ENCODE measurements at places on chromosomes 13 and 19.

GRCh38 chr19:57613941-57614743 is at the start of gene ZNF134:
Gene ZNF134, plus strand, starts transcription at chr19:57614242. Its CDS starts 5,227 bp downstream, at chr19:57619469.
- peak; percentile 91 for DNase-seq

GRCh38 chr19:47507924-47508553 is 6.8 kb downstream of the NAPA start:
- DNase-seq: no peak

GRCh38 chr13:104872153-104872552 is 1663.3 kb downstream of the EFNB2 start:
- no peak for DNase-seq

DNA sequence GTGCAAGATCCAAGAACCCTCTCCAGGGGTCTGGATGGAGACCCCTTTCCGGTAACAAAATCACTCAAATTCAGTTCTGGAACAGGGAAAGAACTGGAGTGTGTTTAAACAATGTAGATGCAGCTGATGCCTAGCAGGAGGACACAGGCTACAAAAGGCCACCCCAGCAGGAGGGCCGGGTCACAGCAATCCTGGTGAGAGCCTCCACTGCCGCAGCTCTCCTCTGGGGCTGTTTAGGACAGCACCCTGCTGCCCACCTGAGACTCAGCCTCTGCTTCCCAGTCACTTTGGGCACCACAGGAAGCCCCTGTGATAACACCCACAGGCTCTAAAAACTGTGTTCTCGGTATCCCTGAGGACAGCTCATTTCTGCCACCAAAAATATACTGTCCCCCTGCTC is 318.7 kb upstream of the NBEA start:
- no peak for DNase-seq

DNA sequence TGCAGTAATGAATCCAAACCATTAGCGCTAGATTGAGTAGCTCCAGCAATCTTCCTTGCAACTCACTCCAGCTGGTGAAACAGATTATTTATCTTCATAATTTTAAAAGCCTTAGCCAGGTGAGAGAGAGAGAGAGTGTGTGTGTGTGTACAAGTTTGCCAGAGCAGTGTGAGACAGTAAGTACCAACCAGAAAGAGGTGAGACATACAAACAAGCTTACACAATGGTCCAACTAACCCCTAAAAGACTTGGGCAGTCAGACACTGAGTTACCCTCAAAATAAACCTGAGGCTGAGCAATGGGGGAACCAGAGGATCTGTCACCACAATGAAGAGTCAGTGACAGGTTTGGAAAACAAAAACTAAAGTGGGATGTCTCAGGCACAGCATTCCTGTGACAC is 8.1 kb upstream of the THSD1 start:
- no peak for DNase-seq

DNA sequence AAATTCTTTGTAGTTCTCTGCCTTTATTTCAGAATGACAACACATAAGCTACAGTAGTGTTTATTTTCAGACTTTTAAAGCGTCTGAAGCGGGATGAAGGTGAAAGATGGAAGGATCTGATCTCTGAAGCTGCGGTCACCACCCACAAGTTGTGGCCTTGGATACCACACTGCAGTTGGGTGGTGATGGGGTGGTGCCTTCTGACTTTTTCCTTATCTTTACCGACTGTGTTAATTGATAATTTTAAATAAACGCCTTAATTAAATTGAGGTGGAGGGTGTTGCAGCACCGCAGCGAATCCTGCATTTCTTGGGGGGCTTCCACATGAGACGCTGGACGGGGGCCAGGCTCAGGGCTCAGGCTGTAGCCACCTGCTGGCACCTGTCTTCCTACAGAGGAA is 1.3 kb downstream of the TFDP1 start:
- peak; percentile 22 for DNase-seq

GRCh38 chr13:87287721-87288120 is 383.4 kb upstream of the SLITRK5 start:
- no peak for DNase-seq

DNA sequence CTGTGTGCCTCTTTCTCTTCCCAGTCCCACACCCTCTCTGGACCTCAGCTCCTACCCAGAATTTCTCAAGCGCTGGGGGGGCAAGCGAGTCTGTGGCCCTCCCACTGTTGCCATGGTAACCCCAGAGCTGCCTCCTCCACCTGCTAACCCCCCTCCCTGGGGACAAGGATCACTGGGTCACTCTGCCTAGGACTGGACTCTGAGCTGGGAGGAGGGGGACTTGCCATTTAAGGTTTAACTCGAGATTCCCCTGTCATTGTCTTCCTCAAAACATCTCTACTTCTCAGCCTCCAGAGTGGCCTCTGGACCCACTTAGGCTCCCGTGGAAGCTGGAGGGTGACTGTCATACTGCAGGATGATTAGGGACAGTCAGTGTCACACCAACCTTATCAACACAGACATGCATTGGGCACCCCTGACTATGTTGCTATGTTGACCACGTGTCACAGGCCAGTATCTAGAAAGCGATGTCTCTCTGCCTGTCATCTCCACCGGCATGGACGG is 2.2 kb downstream of the PALM3 start:
- DNase-seq: no peak

DNA sequence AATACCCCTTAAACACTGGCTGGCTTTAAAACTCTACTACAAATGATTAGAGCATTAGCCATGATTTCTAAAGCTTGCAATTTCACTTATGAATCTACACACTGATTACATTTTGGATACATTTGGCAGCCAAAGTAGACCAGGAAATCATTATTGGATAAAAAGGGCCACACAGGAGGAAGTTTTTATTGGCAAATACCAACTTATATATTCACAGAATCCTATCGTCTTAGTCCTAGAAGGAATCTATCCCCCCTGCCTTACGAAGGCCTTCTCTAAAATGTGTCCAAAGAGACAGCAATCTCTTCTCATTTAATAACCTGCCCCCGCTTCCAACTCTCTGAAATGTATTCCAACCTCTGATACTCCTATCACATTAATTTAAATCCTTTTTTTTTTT is 52.5 kb downstream of the KLF5 start:
- no peak for DNase-seq

- no peak for DNase-seq
These were observed 15.3 kb downstream of the GADD45B start for GRCh38 chr19:2491130-2491801.

DNA sequence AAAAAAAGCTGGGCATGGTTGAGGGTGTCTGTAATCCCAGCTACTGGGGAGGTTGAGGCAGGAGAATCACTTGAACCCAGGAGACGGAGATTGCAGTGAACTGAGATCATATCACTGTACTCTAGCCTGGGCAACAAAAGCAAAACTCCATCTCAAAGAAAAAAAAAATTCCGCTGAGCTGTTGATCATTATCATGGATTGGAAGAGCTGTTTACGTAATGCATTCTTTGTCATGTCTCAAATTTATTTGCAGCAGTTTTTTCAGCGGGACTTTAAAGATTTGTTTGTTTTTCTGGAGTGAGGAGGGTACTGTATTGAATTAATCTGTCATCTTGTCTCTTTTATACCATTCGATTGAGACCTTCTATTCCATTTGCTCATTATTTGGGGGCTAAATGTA is 4.3 kb downstream of the NLRP5 start:
- no peak for DNase-seq

- DNase-seq: no peak
These were observed 36.3 kb upstream of the LSM14A start for GRCh38 chr19:34135821-34136611.

GRCh38 chr19:2976609-2977000 is 759 bp upstream of the TLE6 start:
- DNase-seq: peak; percentile 39

DNA sequence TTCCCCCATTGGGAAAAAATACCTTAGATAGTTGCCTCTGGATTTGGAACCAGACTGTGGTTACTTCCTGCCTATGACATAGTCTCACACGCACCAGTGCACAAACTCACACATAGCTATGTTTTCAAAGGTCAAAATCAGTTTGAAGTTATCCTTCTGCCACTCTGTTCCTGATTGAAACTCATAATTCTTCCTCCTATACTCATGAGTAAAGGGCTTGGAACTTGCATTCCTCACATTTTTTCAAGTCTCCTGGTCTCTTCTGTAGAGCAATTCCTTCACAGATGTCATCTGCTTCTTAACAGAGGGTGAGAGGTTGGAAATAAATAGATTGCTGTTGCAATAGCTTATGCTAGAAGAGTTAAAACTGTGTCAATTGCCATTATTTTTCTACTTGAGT is 18.6 kb upstream of the POSTN start:
- no peak for DNase-seq

GRCh38 chr19:31351056-31351854 is 2.0 kb upstream of the TSHZ3 start:
- DNase-seq: peak; percentile 51

- DNase-seq: peak; percentile 88
These were observed 29.4 kb upstream of the NDFIP2 start for GRCh38 chr13:79451500-79451962.

GRCh38 chr13:59444210-59444857 is 719.4 kb downstream of the DIAPH3 start:
- DNase-seq: no peak

DNA sequence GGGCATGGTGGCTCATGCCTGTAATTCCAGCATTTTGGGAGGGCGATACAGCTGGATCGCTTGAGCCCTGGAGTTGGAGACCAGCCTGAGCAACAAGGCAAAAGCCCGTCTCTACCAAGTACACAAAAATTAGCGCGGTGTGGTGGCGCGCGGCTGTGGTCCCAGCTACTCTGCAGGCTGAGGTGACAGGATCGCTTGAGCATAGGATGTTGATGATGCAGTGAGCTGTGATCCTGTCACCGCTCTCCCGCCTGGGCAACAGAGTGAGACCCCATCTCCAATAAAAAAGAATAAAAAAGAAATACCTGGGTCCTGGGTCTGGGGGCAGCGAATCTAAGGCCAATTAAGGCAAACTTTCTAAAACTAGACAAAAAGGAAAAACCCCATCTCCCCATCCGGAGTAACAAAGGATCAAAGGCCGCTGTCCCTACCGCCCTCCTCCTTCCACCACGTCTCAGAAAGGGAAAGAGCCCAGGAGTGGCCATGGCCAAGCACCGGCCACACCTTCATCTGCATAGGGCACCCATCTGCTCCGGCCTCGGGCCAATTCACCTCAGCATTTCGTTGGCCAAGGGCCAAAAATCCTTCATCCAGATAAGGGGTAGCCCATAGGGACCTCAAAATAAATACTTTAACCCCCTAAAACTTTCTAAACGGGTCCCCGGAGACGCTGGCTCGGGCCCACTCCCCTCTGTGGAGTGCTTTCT is 851 bp downstream of the ZNF320 start:
- DNase-seq: no peak

GRCh38 chr19:38664503-38665211 is 17.2 kb downstream of the ACTN4 start:
- DNase-seq: no peak

- no peak for DNase-seq
These were observed 16.5 kb upstream of the CFAP97D2 start for GRCh38 chr13:114162533-114162922.

DNA sequence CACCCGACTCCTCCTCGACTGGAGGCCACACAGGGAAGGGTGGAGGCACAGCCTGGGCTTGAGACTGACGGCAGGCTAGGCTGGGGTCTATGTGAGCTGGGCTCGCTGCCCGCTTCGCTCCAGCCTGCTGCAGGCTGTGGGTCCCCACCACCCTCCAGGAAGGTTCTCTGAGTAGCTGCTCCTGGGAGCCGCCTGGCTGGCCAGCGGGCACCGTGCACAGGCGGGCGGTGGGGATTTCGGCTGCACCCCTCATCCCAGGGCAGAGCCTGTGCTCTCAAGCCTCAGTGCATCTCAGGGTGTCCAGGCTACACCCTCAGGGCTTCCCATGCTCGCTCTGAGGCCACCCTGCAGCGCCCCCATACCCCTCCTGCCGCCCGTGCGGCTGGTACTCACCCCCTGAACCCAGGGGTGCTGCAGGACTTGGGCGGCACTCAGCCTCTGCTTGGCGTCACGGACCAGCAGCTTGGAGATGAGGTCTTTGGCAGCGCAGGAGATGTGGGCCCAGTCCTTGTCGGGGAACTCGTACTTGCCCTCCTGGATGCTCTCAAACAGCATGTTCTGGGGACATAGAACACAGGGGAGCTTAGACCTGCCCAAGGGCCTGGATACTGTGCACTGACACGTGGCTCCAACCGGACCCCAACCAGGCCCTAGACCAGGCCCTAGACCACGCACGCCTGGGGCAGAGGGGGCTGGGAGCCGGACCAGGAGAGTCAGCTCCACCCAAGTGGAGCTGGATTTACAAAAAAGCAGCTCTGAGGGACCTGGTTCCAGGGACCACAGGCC is 10.2 kb downstream of the MKNK2 start:
- no peak for DNase-seq

DNA sequence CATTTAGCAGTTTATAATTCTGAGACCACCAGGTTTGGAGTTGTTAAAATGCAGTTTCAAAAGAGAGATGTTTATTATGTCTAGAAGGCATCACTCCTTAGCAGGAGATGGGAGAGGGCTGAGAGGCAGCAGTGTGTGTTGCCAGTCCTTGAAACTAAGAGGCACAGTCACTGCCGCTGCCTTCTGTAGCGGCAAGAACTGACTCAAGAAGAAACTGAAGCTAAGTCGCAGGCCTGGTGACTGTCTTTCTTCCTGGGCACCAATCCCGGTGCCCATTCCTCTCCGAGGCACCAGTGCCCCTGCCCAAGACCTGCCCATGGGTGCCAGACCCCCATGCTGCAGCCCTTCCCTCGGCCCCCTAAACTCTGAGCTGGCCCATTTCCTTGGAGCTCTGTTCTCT is 20.1 kb downstream of the N4BP2L1 start:
- DNase-seq: no peak

GRCh38 chr19:54464630-54465425 is 1.2 kb upstream of the LENG9 start:
- DNase-seq: peak; percentile 87

DNA sequence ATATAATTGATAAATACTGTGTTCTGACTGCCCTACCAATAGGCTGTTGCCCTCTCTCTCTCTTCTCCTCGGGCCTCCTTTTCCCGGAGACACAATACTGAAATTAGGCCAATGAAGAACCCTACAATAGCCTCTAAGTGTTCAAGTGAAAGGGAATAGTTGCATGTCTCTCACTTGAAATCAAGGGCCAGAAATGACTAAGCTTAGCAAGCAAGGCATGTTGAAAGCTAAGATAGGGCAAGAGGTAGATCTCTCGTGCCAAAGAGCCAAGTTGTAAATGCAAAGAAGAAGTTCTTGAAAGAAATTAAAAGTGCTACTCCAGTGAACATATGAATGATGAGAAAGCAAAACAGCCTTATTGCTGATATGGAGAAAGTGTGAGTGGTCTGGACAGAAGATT is 13.3 kb downstream of the KATNAL1 start:
- no peak for DNase-seq

GRCh38 chr19:41866284-41866683 is 6.2 kb downstream of the RPS19 start:
- peak; percentile 47 for DNase-seq
